CD14-positive monocyte (primary cell): ENCODE measurements at places on chromosomes 2 and 18.

GRCh38 chr2:157362627-157363026 is 37.0 kb upstream of the ERMN start:
- DNase-seq = no peak

DNA sequence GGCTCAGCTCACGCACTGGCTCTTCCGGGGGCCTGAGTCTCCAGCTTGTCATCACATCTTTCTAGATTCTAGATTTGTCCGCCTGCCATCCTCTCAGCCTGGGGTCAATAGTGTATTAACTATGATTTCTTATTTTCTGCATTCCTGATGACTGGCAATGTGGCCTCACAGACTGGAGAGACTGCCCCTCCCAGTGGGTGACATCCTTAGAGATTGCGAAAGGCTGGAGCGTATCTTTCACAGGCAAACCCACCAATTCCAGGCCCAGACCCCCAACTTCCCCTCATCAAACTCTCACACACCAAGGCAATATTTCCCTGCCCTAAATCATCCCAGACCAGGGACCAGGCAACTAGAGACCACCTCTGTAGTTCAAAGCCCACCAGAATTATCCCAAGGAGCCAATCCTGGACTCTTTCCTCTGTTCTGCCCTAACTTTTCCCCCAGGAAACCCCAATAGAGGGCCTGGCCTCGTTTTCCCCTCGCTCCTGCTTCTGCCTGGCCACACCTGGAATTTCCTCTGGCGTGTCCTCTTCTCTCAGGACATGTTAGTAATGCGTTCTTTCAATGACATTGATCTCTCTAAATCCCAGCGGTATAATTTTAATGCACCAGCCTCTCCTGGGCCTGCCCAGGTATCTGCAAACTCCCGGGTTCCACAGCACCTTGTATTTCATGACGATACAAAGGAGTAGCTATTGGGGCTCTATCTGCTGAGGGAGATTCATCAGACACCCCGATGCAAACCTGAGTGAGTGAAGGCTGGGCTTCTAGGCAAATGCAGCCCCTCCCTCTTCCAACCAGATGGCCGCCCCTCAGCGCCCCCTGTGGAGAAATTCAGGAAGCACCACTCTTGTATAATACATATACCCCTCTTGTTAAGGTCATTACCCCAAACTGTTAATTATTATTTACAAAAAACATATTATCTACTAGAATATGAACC is 2.4 kb upstream of the KCNF1 start:
- no peak for DNase-seq

DNA sequence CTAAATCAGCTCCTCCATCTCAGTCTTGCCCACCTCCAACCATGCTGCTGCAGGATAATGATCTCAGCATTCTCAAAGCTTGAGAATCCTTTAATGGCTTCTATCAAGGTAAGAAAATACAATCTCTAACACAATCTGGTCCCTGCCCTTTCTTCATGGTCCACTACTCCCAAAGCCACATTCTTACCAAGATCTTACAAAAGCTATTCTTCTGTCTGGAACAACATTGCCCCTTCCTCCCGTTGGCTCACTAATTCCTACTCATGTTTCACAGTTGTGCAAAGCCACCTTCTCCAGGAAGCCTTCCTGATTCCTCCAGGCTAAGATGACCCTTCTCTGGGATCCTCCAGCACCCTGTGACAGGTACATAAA is 5.9 kb upstream of the SFXN5 start:
- no peak for DNase-seq

- DNase-seq = no peak
Observed at GRCh38 chr2:54549917-54550518, 93.9 kb downstream of the SPTBN1 start.

DNA sequence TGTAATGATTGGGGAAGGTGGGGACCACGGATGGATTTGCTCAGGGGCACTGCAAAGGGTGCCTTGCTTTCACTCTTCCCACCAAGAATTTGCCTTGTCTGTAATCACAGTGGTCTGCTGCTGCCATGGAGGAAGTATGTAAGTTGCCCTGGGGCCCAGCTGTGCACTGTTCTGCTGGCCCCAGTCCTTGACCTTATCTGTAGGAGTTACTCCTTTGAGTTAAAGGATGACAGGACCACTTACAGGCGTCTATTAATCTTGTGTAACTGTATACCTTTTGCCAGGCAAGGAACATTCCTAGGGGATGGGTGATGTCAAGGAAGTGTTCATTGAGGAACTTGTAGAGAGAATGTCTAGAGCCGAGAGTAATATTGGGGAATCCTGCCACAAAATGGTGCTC is 212.8 kb upstream of the LRRTM1 start:
- no peak for DNase-seq

GRCh38 chr2:158391876-158392275 is 64.7 kb downstream of the CCDC148 start:
- DNase-seq = no peak

GRCh38 chr18:50182511-50182910 is 12.4 kb downstream of the MYO5B start:
- no peak for DNase-seq

DNA sequence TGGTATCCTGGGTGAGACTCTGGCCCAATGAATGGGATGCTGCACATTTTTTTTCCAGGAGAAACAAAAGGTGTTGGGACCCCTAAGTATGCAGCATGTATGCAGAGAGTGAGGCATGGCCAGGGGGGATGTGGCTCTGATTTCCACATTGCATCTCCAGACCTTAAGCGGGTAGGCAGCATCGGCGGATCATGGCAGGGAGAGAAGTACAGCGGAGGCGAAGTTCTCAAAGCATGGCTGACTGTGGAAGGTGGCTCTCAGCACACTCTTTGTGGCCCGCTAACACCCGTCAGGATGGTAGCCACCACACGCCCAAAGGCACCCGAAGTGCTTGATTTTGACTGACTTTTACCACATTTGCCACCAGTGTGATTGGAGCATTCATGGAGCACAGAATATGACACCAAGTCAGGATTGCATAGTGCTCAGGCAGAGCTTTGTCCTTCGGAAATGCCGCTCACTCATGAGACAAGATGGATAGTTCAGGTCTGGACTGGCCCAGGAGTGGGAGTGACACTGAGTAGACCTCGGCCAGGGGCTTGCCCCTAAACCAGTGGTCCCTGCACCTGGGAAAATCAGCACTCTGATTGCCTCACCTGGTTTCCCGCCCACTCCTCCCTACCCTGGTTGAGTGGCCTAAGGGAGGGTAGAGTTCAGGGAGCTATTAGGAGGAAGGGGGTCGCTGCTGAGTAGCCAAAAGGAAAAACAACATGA is 14.2 kb downstream of the INPP4A start:
- DNase-seq = no peak

GRCh38 chr2:175631245-175631623 is 370.8 kb downstream of the LNPK start:
- DNase-seq = no peak

- no peak for DNase-seq
Observed at GRCh38 chr2:12046641-12047040, 300.2 kb downstream of the LPIN1 start.

- DNase-seq = no peak
Observed at GRCh38 chr2:224646242-224646846, 61.2 kb upstream of the CUL3 start.

GRCh38 chr2:160582490-160583145 is 89.0 kb upstream of the RBMS1 start:
- DNase-seq = no peak

- no peak for DNase-seq
Observed at GRCh38 chr18:10669441-10670100, 143.7 kb downstream of the NAPG start.

GRCh38 chr18:59265246-59265973 is 7.8 kb downstream of the RAX start:
- DNase-seq = no peak

DNA sequence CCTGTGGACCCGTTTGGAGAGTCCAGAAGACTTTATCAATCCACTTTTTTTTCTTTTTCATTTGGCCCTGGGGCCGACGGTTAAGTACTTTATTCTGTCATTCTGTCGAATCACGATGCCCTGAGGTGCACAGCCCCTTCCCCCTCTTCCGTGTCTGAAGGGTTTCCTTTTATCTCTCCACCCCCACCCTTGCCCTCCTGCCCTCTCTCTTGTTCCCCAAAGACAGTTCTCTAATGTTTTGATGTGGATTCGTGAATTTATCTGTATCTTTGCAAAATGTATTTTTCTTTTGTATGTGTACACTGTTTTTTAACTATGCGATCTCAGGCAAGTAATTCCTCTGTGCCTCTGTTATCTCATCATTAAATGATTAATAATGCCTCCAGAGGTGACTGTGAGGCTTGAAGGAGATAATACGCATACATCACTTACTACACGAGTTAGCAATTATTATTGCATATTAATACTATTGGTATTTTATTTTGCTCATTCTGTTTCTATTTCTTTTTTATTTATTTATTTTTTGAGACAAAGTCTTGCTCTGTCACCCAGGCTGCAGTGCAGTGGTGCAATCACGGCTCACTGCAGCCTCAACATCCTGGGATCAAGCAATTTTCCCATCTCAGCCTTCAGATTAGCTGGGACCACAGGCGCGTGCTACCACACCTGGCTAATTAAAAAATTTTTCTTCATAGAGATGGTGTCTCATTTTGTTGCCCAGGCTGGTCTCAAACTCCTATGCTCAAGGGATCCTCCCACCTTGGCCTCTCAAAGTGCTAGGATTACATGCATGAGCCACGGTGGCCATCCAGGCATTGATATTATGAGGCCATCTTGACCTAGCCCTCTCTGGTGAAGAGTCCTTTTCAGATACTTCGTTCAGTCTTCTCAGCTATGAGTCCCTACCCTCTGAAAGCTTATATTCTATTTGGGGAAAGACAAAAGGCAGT is 1.4 kb upstream of the CASP8 start:
- peak; percentile 40 for DNase-seq

GRCh38 chr18:76460482-76460881 is 34.6 kb downstream of the ZNF516 start:
- DNase-seq = no peak

DNA sequence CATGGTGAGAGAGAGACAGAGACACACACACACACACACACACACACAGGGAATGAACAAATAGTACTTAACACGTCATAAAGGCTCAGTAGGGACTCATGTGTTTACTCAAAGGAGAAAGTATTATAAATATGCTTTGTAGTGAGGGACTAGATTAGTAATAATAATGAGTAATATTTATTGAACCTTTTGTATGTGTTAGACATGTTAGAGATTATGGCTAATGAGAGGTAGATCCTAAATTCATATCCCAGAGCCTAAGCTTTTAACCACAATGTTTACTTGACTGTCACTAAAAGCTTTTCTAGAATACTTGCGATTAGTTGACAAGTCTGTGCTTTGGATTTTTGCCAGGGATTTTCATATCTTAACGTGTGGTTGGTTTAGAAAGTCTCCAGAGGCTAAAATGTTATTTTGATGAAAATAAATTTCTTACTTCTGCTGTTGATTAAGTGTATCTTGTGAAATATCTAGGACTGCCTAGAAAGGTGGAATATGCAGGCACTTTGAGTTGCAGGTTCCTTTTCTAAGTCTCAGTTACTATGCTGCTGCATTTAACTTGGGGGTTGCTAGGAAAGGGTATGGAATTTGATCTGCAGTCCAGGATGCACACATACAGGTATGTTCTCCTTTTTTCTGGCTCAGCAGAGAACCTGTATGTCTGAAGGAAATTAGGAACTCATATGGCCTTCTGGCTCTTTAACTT is 64.5 kb downstream of the UBR3 start:
- DNase-seq = no peak

- no peak for DNase-seq
Observed at GRCh38 chr2:33354981-33355380, 121.5 kb upstream of the RASGRP3 start.

DNA sequence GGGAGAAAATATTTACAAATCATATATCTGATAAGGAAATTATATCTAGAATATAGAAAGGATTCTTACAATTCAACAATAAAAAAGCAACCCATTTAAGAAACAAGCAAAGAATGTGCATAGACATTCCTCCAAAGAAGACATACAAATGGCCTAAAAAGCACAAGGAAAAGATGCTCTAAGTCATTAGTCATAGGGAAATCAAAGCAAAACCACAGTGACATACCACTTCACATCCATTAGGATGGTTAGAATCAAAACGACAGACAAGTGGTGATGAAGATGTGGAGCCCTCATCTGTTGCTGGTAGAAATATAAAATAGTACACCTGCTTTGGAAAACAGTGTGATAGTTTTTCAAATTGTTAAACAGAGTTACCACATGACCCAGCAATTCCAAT is 48.2 kb downstream of the MAPRE2 start:
- DNase-seq = no peak

- DNase-seq = no peak
Observed at GRCh38 chr2:42921721-42922120, 129.3 kb upstream of the HAAO start.

DNA sequence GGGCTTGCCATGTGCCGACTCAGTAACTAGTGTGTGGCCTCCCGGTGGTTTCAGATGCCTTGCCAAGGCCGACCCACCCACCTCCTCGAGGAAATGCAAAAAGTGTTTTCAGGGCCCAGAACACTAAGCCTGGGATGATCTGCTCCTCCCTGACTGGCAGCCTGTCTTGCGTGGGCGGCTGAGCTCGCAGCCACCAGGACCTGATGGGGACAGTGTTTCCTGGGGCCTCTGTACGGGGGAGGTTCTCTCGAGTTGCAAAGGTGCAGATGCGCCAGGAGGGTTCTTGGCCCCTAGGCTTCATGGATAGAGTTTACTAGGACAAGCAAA is 85.2 kb downstream of the GLI2 start:
- DNase-seq = no peak

DNA sequence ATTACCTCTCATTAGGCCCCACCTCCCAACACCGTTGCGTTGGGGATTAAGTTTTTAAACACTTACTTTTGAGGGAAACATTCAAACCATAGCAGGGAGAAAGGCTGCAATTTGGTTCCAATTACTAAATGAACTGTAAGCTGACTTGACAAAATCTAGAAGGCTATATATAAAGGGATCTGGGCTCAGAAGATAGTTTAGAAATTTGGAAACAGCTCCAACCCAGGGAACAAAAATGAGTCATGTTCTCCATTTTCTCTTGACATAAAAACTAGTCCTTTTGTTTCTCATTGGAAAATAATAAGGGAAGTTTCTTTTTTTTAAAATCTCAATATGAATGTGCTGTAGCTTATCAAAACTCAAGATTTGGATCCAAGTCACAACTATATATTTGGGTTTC is 17.5 kb downstream of the MOGAT1 start:
- DNase-seq = no peak

- no peak for DNase-seq
Observed at GRCh38 chr2:236581546-236581945, 11.9 kb downstream of the ACKR3 start.

DNA sequence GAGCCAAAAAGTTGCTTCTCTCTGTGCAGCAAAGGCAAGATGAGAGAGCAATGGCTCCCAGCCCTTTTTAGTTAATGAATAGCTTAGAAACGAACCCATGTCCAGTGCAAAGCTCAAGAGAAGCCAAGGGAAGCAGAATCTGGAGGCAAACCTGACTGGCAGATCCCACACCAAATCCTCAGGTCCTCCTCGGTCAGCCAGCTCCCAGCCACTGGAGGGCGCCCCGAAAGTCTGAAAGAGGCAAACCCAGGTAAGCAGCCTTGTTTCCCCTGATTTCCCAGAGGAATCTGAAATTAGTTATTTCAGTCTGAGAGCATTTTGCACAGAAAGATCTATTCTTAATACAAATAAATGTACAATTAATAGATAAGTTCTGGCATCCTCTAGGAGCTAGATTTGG is 71.3 kb upstream of the PID1 start:
- DNase-seq = peak; percentile 47

- DNase-seq = peak; percentile 43
Observed at GRCh38 chr2:231172025-231172424, 26.4 kb upstream of the ARMC9 start.

- no peak for DNase-seq
Observed at GRCh38 chr18:79944746-79945117, 6.7 kb downstream of the SLC66A2 start.
